DMS79 (cell line): ENCODE measurements at places on chromosomes 12 and 14.

GRCh38 chr12:42039176-42039575 is 105.5 kb downstream of the GXYLT1 start:
- DNase-seq = no peak

DNA sequence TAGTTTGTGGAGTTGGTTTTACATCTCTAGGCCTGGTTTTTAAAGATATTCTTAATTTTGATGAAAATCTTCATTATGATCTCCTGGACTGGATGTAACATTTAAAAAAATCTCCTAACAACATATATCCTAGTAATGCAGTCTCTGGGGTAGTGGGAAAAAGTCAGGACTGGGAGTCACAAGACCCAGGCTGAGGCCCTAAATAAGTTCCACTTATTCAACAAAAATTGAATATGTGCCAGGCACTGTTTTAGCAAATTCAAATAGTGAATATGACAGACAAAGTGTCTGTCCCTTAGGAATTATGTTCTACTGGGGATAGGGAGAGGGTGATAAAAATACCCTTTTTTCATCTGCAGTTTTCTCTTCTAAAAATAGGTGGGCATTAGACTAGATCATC is 248.4 kb downstream of the PAWR start:
- no peak for DNase-seq

- no peak for DNase-seq
Observed at GRCh38 chr14:78220273-78220672, 50.1 kb downstream of the NRXN3 start.

GRCh38 chr12:85260896-85261295 is 19.1 kb upstream of the ALX1 start:
- DNase-seq = no peak

DNA sequence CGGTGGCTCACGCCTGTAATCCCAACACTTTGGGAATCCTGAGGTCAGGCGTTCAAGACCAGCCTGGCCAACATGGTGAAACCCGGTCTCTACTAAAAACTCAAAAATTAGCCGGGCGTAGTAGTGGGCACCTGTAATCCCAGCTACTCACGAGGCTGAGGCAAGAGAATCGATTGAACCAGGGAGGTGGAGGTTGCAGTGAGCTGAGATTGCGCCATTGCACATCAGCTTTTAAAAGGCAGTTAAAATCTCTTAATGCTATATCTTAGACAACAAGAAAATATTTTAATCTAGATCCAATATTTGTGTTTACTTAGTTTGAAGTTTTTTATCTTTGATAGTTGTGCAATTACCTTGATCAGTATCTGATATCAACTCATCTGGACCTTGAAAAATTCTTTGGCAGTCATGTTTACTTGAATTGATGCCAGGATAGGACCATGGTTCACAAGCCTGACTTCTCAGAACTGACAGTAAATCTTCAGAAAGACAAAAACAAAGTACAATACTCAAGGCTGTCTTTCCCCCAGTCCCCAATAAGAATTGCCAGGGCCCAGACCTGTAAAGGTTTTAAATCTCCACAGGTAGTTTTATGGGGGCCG is 135.0 kb upstream of the AEBP2 start:
- DNase-seq = no peak

- peak; percentile 55 for DNase-seq
Observed at GRCh38 chr12:15212930-15213329, 8.3 kb downstream of the RERG start.

GRCh38 chr12:88313554-88313953 is 171.4 kb downstream of the TMTC3 start:
- DNase-seq = no peak

GRCh38 chr12:128586451-128587029 is 237.2 kb downstream of the SLC15A4 start:
- no peak for DNase-seq

GRCh38 chr12:3998397-3998796 is 125.2 kb upstream of the PARP11 start:
- DNase-seq = no peak

DNA sequence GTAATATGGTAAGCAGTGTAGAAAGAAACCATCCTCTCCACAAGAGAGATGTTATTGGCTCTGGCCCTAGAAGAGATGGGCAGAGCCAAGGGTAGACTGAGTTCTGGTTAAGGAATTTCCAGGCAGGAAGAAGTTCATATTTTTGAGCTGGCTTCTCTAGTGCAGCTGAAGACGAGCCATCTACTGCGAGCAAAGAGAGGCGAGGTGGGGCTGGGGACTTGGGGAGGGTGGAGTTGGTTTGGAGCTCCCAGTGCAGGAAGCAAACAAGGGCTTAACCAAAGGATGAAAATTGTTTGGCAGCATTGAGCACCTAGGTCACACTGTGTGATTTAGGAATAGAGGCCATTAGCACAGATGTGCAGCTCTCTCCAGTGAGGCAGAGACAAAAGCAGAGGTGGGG is 239.6 kb downstream of the ZFP36L1 start:
- DNase-seq = no peak

GRCh38 chr12:14066021-14066420 is 84.6 kb upstream of the GRIN2B start:
- DNase-seq = no peak

GRCh38 chr12:93060666-93061472 is 131.8 kb upstream of the EEA1 start:
- peak; percentile 40 for DNase-seq

DNA sequence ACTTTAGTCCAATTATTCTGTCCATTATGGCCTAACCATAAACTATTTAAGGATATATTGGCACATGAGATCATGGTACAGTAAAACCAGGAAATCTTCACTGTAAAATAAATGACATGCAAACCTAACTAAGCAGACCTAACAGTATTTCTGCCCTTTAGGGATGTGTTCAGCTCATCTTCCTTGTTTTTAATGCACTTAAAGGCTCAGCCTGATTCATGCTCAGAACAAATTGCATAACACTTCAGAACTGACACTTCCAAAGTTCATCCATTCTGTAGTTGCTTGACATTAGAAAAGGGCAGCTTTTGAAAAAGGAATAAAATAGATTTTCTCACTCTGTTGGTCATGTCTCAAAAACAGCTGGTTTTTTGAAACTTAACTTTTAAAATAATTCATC is 708.5 kb downstream of the C12orf50 start:
- DNase-seq = no peak

DNA sequence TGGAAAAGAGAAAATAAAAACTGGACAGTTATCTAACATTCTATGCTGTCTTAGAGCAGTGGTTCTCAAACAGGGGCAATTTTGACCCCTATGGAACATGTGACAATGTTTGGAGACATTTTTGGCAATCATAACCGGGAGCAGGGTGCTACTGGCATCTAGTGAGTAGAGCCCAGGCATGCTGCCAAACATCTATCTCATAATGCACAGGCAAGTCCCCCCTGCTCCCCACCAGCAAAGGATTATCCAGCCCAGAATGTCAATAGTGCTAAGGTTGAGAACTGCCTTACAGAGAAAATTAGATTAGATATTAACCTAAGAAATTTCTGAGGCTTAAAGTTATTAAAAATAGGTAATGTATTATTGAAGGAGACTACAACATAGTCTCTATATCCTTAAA is 22.9 kb upstream of the CATSPERB start:
- DNase-seq = no peak

DNA sequence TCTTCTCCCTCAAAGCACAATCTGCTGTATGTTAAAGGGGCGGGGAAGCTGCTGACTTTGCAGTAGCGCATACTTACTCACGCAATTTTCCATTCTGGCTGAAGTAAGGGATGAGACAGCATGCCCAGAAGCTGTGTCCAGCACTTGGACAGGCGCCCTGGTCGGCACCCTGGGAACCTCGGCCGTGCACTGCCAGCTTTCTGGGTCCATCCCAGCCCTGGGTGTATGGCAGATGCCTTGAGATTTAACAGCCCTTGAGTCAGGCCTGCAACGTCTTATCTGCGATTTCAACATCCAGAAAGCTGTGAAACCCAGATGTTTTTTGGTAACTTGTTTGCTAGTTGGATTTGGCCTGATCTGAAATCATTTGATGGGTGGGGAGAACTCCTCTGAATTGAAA is 16.1 kb downstream of the EML1 start:
- DNase-seq = no peak

GRCh38 chr12:109131154-109132050 is 15.0 kb downstream of the ACACB start:
- peak; percentile 38 for DNase-seq

DNA sequence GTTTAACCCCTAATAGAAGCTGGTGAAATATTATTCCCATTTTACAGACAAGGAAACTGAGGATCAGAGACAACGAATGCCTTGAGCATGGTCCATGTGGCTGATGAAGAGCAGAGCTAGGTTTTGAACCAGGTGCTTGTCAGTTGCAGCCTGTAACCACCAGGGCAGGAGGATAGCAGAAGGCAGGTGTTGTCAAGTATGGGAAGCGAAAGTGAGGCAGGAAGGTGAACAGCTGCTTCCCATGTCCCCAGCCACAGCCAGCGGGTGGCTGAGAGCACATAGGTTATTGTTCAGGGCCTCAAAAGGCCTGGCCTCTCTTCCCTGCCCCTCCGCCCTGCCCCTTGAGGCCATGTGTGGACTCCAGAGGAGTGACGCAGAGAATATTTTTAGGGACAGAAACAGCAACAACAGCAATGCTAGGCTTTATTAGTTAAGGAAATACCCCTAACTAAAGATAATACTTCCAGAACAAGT is 39.6 kb downstream of the IQSEC3 start:
- DNase-seq = no peak

DNA sequence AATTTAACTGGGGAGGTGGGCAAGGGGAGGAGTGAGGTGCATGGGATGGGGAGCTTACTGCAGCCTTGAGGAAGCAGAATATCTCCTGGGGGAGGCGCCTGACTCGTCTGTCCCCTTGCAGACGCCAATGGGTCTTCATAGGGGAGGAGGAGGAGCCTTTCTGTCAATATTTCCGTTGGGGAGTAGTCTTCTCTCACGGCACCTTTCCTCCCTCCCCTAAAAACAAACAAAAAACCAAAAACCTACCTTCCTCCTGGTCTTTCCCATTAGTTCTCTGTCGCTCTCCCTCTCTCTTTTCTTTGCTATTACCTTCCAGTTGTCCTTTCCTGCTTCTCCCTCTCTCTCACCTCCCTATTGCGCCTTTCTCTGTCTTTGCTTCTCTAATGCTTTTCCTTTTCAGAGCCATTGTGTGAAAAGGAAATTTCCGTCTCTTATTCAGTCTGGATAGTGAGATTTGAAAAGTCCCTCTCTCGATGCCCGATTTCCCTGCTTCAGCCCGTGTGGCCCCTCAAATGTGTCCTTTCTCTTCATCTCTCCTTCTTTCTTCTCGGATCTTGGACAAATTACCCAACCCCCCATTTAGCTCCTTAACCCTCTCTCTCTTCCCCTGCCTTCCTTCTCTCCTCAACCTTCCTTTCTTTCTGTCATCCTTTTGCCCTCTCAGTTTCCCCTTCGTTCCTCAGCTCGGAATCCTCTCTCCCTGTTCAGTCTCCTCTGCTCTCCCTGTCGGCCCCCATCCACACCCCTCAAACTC is 5.9 kb downstream of the GPR84 start:
- DNase-seq = no peak

DNA sequence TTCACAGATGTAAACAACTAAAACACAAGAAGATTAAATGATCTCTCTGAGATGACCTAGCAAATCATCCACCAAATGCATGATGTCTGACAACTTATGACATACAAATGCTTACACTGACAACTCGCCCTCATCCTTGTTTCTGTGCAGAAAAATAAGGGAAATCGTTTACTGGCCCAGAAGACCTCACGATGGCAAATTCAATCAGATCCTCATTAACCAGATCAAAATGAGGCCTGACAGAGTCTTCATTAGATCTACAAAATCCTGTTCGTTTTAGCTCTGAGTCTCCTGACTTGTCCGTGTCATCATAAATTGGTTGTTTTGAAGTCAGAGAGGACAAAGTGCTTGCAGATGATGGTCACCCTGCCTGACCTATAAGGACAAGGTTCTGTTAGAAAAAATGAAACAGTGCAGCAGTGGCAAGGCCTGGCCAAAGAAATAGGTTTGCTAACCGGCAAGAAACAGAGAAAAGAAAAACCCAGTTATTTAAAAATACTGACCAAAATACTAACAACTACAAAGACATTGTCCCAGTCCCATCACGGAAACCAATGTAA is 109.5 kb downstream of the BTG1 start:
- no peak for DNase-seq
